ENCODE measurements at places on chromosomes 12 and 14. TPM values are rescaled to one million over a fixed set of nuclear protein-coding genes. Genes with fewer than 3 reads are reported as not detected.

Gene SLC48A1
- total RNA-seq, result 25.1 TPM

Gene ALG10
- 2.0 TPM for total RNA-seq

Gene MDP1
- 11.8 TPM for total RNA-seq

Gene CLEC4C
- not detected for total RNA-seq

Gene PLEKHG7
- total RNA-seq, result not detected

Gene PMEL
- 0.82 TPM for total RNA-seq

Gene SIX1
- 4.6 TPM for total RNA-seq

Gene ENDOU
- not detected for total RNA-seq

Gene LAG3
- total RNA-seq, result 0.16 TPM

Gene TTC6
- 0.36 TPM for total RNA-seq
